HFFc6 (cell line): ENCODE measurements at places on chromosomes 5 and 9.
A peak's percentile ranks its signal among the peaks of the same experiment; 100 is the strongest.

- no peak for DNase-seq
These were observed 31.8 kb downstream of the ABCA1 start for GRCh38 chr9:104896131-104896530.

- no peak for DNase-seq
These were observed 101.5 kb upstream of the DHFR start for GRCh38 chr5:80756292-80756691.

GRCh38 chr5:81010336-81011169 is 50.4 kb downstream of the RASGRF2 start:
- DNase-seq: no peak

- no peak for DNase-seq
These were observed 274.5 kb upstream of the C9orf72 start for GRCh38 chr9:27847818-27848217.

DNA sequence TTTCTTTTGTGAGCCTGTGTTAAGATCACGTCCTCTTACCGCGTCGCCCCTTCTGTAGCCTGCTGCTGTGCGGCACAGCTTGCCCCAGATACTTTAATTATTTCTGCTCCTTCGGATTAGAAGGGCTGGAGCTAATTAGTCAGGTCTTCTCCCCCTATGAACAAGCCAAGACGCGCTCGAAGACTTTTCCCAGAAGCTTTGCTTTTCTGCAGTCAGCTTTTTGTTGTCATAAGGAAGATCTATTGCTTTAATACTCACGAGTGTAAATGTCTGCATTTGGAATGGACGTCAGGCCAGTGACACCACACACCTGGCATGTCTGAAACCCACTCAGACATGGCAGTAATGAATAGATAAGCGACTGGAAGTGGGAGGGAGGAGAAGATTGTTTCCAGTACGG is 37.0 kb downstream of the PRUNE2 start:
- no peak for DNase-seq

GRCh38 chr5:132086277-132086794 is 12.7 kb downstream of the CSF2 start:
- peak; percentile 93 for DNase-seq

- no peak for DNase-seq
These were observed 122.6 kb downstream of the ADAMTS12 start for GRCh38 chr5:33769196-33769595.

DNA sequence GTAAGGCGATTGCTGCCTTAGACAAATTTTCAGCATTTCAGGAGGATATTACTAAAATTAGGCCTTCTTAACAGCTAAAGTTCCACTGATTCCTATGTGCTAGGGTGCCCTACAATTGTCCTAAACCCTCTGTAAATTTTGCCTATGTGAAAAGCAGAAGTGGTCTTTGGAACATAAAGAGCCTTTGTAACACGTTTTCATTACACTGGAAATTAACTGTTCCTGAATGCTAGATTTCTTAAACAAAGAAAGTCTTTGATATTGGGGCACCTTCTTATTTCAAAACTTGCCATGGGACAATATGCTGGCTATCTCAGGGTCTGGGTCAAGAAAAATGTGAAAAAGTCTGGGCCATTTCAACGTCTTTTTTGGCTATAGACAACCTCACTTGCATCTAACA is 60.4 kb upstream of the MOCS2 start:
- DNase-seq: no peak

GRCh38 chr5:773517-774264 is 10.8 kb downstream of the ZDHHC11B start:
- DNase-seq: no peak

DNA sequence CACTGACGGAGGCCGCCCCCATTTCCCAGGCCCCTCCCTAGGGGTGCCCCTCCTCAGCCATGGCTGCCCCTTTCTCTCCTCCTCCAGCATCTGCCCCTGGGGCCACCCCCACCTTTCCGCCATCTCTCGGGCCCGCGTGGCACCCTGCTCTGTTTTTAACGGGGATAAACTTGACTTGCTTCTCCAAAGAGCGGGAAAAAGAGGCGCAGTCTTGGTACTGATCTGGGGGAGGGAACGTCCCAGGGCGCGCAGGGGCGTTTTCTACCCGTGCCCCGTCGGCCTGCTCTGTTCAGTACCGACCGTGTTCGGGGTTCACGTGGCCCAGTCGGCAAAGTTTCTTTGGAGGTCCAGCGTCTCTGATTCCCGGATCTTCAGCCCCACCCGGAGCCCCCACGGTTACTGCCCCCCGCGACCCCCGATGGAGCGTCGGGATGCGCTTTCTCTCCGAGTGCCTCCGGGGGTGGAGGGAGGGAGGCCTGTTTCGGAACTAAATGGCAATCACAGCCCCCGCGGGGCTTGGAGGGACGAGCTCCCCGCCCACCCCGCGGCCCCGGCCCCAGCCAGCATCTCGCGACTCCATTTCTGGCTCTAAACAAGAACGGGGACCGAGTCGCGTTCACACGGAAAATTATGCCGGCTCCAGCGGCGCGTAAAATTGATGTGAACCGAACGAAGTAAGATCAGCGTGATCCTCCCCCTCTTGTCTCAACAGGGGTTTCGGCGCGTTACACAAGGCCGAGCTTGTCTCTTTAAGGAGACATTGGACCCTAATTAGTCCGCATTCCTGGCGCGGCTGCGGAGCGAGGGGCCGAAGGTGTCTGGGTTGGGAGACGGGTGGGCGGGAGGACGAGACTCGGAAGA is 1.1 kb upstream of the TLE4 start:
- peak; percentile 59 for DNase-seq

DNA sequence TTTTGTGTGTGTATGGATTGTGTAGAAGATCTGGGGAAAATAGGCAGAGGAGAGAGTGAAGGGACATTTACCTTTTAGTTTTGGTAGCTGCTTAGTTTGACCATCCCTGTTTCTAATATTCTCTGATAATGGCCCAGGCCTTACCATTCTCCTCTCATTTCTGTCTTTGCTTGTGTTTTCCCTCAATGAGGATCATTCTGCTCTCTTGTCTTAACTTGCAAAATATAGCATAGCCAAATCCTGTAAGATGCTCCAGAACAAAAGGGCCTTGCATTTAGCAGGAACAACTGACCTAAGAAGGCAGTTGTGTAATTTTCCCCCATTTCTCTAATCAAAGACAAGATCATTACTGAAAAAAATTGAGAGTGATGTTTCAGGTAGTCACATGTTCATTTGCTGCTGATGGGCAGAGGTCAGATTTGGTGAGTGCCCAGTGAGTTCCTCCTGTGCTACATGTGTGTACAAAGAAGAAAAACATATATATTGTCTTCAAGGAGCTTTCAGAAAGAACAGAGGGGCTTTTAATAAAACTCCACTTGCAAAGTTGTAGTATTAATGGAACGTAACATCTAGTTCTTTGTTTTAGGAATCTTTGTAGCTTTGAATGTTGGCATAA is 139.5 kb downstream of the KDM4C start:
- DNase-seq: no peak

DNA sequence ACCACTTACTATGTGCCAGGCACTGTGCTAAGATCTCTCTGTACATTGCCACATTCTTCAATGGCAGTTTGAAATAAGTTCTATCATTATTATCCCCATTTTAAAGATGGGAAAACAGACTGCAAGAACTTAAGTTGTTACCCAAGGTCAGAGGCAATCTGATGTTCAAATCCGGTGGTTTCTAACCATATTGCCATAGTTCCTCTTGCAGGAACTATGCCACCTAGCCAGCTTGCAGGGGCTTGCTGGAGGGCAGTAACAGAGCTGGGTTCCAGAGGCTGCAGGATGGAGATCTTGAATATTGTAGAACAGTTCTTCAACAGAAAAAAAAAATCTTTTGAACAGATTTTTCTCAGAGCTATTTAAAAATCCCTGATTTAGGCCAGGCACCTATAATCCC is 71.8 kb upstream of the TNFAIP8 start:
- no peak for DNase-seq

- DNase-seq: no peak
These were observed 25.9 kb downstream of the MTRR start for GRCh38 chr5:7894860-7895259.

- no peak for DNase-seq
These were observed 3.3 kb upstream of the MAML1 start for GRCh38 chr5:179729303-179729702.

DNA sequence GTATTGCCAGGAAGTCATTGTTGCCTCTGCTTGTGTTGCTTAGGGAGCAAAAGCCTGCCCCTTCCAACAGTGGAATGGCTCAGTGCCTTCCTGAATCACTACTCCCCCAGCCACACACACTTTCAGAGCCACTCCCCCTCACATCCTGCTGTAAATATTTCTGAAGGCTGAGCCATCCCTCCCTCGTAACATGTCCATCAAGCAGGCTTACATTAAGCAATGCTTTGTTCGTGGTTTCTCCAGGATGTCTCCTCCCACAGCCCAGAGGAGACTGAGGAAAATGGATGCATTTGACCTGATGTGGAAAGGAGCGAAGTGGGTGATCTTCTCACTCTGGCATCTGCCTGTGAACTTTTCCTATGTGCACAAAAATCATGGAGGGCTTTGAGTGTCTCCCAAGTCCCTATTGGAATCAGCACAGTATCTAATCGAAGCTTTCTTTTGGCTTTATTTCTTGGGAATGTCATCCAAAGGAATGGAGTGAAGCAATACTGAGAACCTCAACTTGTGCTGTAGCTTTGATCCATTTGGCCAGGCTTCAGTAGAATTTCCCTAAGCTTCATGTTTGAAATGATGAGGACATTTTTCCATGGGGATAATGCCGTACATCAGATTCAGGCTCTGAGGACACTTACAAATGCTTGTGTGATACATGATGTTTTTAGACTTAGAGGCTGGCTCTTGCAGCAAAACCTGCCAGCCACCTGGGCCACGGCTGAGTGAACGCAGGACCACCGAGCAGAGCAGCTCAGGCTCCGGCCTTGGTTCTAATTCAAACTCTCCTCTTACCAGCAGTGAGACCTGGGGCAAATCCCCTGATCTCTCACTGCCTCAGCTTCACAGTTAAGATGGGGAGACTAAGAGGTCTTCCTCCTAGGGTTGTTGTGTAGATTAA is 389.1 kb downstream of the ENC1 start:
- DNase-seq: peak; percentile 97

- DNase-seq: no peak
These were observed 12.6 kb upstream of the TCF7 start for GRCh38 chr5:134101686-134102439.

GRCh38 chr5:60257596-60258271 is 364.2 kb upstream of the PDE4D start:
- no peak for DNase-seq

- DNase-seq: peak; percentile 57
These were observed 18.4 kb upstream of the CNTLN start for GRCh38 chr9:17116400-17116837.

- DNase-seq: no peak
These were observed 11.1 kb downstream of the CAMSAP1 start for GRCh38 chr9:135896205-135896604.

DNA sequence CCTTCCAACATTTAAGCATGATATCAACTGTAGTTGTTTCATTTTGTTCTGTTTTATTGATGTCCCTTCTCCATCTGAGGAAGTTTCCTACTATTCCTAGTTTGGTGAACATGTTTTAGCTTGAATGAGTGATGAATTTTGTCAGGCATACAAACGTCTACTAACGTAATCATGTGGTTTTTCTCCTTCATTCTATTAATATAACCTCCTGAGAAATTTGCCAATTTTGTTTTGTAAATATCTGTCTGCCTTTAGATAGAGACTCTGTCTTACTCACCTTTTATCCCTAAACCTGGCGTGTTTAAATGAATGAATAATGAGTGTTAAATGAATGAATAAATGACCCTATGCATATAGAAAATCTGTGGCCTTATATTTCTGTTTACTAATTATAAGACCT is 26.5 kb upstream of the NREP start:
- no peak for DNase-seq

DNA sequence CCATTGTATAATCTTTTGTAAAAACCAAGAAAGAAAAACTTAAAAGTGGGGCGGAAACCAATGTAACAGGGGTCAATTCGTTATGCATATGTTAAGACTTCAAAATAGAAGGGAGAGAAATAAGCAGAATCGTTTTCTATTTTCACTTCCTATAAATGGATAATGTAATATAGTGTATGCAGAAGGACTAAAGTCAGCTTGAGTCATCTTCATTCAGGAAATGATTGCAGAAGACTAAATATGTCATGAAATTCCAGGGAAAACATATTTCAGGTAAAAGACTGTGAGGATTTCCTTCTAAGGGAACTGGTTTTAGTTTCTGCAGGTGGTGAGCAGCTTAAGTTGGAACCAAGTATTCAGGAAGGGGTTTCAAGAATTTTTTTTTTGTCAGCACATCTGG is 753.3 kb downstream of the IRX1 start:
- DNase-seq: no peak

DNA sequence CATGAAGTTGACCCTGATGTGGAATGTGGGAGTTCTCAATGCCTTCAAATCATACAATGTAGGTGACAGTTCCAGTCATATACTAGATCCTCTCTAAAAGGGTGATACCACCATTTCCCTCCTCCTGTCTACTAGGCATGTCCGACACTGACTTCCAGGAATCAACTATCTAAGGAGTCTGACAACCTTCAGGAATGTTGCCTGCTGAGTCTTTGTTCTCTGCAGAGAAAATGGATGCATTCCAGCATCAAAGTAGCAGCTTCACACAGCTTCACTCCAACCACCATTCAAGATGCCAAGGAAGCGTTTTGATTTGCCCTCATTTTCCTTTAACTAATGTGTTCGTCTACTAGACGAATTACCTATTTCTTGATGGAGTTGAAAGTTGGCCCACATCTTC is 530.2 kb downstream of the EBF1 start:
- no peak for DNase-seq

- peak; percentile 6 for DNase-seq
These were observed 60.5 kb downstream of the SIL1 start for GRCh38 chr5:139137697-139138096.

DNA sequence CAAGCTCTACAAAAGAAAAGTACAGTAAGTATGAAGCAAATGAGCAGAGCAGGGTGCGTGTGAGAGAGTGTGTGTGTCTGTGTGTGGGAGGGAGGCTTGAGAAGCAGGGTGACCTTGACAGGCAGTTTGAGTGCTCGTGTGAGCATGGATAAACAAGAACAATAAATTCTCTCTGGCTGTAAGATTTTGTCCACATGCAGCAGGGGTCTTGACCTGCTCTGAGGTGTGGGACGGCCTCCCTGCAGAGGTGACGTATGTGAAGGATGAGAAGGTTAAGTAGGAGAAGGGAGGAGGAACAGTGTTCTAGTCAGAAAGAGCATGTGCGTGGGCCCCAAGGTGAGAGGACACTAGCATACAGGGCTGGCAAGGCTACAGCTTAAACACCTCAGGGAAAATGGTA is 49.0 kb downstream of the SPTLC1 start:
- no peak for DNase-seq

- no peak for DNase-seq
These were observed 159.0 kb upstream of the SLC12A2 start for GRCh38 chr5:127924606-127925005.

DNA sequence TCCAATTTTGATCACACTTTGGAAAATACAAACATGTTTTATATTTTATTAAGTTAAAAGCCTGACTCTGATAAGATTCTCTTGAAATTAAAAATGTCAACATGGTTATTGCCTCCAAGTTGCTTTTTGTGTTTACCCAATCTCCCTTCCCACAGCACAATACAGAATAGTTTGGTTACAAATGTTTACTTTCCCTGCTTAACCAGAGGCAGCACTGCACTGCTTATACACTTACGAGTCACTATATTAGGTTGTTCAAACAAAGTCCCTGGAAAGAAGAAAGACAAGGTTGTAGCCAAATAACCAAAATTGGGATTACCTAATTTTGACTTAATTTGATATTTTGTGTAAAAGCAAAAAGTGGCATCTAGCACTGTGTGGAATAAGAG is 25.9 kb downstream of the SRFBP1 start:
- DNase-seq: peak; percentile 17

- no peak for DNase-seq
These were observed 13.3 kb upstream of the NKD2 start for GRCh38 chr5:995318-995717.
